ENCODE measurements at places on chromosomes 5 and 9. TPM values are rescaled to one million over a fixed set of nuclear protein-coding genes. Genes with fewer than 3 reads are reported as not detected.

SPINK6 gene
- total RNA-seq, result not detected

EIF4E1B gene
- not detected for total RNA-seq

ASPN gene
- 5.4 TPM for total RNA-seq

GFI1B gene
- total RNA-seq, result 0.15 TPM

F2RL1 gene
- 7.0 TPM for total RNA-seq

SPAG8 gene
- 0.50 TPM for total RNA-seq

LTC4S gene
- total RNA-seq, result 2.6 TPM

DBH gene
- total RNA-seq, result 16.7 TPM

RELL2 gene
- total RNA-seq, result 0.96 TPM

RORB gene
- total RNA-seq, result 0.05 TPM

KCNT1 gene
- not detected for total RNA-seq

GNA14 gene
- 2.5 TPM for total RNA-seq

PDE6A gene
- total RNA-seq, result not detected

IL9 gene
- total RNA-seq, result not detected

SRD5A1 gene
- total RNA-seq, result 35.1 TPM

NIM1K gene
- 0.50 TPM for total RNA-seq

BHMT gene
- 957 TPM for total RNA-seq

MAP1B gene
- 3.4 TPM for total RNA-seq

ZNF462 gene
- total RNA-seq, result 2.2 TPM

SLC36A3 gene
- total RNA-seq, result not detected

PRDM9 gene
- 0.08 TPM for total RNA-seq

ZNG1E gene
- 27.1 TPM for total RNA-seq

PJA2 gene
- total RNA-seq, result 38.9 TPM

RFX3 gene
- total RNA-seq, result 2.6 TPM

PCDHB16 gene
- 0.58 TPM for total RNA-seq

SPAAR gene
- 1.1 TPM for total RNA-seq

PKN3 gene
- 7.6 TPM for total RNA-seq

DIAPH1 gene
- 120 TPM for total RNA-seq

INSL4 gene
- total RNA-seq, result not detected

EQTN gene
- not detected for total RNA-seq

SPINK7 gene
- total RNA-seq, result not detected

PRXL2C gene
- total RNA-seq, result 2.8 TPM

ZNF883 gene
- 0.08 TPM for total RNA-seq

GARIN3 gene
- not detected for total RNA-seq

SPATA31C1 gene
- total RNA-seq, result not detected

PPP2R2B gene
- 0.03 TPM for total RNA-seq

IFNA21 gene
- total RNA-seq, result not detected

MEIKIN gene
- not detected for total RNA-seq

CATSPER3 gene
- 0.86 TPM for total RNA-seq

IL4 gene
- not detected for total RNA-seq

TTC39B gene
- 7.1 TPM for total RNA-seq
